NCI-H2029 treated with DMSO at 0.1 percent for 48 hours (cell line): ENCODE measurements at places on chromosomes 1 and 21.
A peak's percentile ranks its signal among the peaks of the same experiment; 100 is the strongest.

DNA sequence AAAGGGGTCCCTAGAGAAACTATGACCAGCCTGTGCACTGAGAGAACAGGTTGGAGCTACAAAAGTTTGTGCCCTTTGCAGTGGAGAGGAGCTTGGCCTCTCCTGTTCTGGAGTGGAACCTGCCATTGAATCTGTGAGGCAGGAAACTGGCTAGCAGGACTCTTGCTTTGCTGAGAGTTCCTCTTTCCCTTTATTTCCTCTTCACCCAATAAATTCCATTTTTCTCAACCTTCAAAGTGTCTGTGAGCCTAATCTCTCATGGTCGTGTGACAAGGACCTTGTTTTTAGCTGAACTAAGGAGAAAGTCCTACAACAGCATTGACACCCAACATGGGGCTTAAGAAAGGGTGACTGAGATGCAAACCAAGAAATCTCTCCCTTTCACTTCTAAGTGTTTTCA lies 42.7 kb upstream of the FASLG start:
- DNase-seq = no peak

DNA sequence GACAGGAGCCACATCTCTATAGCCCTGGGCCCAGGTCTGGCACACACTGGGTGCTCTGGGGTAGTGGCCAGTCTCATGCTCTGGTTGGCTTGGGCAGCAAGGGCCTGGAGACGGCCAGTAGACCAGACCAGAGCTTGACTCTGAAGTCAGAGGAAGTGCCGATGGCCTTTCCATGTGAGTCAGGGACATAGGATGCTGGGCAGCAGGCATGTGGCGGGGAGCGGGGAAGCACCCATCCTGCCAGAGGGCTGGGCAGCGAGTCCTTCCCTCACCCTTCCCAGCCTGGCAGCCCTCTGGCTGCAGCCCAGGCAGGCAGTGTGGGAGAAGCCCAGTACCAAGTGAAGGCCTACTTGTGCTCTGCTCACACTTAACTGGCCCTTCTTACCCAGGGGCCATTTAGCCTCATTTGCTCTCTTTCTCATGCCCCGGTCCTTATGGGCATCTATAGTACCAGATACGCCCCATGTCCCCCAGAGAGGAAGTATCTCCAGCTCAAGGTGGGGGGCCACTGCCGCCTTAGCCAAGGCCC lies 3.3 kb downstream of the GPR153 start:
- DNase-seq = no peak

DNA sequence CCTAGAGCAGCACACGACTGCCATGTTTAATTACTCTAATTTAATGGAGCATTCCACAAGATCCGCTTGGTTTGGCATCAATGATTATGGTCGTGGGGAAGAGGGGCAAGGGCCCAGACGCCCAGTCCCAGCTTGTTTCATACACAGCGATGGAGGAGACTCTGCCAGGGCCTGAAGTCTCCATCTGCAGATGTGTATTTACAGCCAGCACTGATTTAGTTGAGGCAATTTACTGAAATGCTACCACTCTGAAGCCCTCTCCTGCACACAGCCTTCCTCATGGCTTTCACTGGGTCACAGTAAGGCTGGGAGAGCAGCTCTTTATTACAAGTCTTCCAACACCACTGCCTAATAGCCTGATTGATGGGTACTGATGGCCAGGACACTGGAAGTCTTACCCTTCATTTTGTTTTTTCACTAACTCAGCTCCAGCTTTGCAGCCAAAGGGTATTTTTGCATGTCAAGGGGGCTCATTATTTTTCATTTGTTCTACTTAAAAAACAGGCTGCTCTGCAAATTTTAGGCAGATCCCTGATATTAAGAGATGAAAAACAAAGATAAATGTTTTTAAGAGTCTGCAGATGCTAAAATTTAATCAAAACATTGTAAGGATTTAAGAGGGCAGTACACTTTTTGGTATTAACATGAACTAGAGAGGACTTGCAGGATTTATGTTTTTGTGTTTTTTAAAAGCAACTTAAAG lies 236.3 kb downstream of the SIPA1L2 start:
- DNase-seq = no peak

- no peak for DNase-seq
Observed at GRCh38 chr1:161726473-161727255, 5.3 kb downstream of the FCRLB start.

DNA sequence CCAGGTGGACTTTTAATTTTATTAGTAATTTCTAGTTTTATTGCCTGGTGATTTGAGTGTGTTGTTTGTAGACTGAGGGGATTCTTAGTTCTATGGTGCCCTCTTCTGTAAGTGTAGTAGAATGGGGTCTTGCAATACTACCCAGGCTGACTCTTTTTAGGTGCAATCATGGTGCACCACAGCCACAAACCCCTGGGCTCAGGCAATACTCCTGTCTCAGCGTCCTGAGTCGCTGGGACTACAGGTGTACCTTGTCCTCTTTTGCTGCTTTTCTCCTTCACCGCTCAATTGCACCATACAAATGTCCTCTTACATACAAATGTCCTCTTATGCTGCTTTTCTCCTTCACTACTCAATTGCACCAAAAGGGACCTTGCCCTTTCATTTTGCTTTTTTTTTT lies 43.1 kb downstream of the SCP2 start:
- DNase-seq = no peak

DNA sequence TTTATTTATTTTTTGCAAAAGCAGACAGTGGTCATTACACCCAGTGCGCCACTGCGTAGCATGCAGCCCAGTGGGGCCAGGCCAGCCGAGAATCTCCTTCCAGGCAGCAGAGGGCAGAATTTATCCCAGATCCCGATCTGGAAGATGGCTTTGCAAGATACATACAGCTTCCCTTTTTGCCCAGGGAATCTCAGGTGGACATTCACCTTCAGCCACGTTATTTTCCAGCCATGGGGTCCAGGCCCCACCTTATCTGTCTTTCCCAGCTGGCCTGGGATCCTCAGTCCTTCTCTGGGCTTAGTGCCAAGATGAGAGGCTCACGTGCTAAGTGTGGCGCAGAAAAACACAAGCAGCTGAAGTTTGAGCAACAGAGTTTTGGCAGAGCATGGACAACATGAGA lies 123.6 kb downstream of the AJAP1 start:
- DNase-seq = peak; percentile 2

DNA sequence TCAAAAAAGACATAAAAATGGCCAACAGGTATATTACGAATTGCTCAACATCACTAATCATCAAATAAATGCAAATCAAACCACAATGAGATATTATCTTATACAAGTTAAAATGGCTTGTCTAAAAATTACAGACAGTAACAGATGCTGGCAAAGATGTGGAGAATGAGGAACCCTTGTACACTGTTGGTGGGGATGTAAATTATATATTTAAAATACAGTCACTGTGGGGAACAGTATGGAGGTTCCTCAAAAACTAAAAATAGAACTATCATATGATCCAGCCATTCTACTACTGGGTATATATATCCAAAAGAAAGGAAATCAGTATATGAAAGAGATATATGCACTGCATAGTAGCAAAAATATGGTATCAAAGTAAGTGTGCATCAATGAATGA lies 1037.2 kb upstream of the B3GALT2 start:
- no peak for DNase-seq

- no peak for DNase-seq
Observed at GRCh38 chr1:34656299-34656698, 98.5 kb upstream of the GJB5 start.

DNA sequence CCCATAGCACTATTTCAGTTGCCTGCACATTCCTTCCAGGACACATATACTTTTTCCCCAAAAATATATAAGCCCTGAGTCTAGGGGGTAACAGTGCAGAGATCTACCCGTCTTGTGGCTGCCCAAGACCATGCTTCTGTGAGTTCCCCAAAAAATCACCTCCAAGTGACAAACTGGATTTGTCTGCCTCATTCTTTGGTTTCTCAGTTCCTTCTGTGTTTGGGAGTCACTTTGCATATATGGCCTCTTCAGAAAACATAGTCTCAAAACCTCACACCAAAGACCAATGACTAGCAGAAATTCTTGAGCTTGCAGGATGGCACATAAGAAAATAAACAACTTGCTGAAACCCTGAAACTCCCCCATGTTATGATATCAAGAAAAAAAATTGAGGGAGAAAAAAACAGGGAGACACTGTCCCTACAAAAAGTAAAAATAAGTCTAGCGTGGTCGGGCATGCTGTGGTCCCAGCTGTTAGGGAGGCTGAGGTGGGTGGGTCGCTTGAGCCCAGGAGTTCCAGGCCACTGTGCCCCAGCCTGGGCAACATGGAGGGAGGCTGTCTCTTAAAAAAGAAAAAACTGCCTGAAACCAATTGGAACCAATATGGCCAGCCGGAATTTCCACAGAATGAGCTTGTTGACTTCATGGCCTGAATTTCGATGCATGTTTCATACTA lies 8.0 kb downstream of the JMJD4 start:
- no peak for DNase-seq

DNA sequence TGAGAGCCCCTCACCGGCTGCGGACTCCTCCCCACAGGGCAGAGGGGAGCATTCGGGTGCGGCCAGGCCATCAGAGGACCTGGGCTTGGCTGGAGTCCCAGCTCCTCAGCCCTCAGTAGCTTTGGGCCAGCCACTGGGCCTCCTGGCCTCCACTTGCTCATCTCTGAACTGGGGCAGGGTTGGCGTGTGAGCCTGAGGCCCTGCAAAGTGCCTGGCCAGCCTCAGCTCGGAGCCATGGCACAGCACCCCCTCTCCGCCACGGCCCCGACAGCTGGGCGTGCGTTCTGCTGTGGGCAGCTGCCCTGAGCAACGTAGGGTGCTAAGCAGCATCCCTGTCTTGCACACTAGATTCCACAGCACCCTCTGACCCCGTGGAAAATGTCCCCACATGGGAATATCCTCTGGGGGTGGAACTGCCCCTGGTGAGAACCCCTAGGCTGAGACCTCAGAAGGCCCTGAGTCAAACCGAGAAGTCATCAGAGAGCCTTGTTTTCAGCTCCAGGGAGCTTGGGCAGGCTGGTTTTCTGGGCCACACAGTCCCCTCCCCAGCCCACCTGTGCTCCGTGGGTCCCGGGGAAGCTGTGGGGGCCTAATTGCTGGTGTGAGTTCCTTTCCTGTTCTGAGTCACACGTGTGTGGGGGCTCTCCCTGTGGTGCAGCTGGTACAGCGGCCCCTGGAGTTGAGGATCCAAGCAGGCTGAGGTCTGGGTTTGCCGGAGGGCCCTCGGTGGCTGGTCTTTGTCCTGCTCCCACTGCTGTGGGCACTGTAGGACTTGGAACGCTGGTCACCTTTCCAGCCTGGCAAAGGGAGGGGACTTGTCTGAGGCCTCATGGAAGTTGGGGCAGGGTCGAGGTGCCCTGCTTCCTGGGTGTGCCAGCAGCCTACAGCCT lies 24.5 kb downstream of the TP73 start:
- no peak for DNase-seq

DNA sequence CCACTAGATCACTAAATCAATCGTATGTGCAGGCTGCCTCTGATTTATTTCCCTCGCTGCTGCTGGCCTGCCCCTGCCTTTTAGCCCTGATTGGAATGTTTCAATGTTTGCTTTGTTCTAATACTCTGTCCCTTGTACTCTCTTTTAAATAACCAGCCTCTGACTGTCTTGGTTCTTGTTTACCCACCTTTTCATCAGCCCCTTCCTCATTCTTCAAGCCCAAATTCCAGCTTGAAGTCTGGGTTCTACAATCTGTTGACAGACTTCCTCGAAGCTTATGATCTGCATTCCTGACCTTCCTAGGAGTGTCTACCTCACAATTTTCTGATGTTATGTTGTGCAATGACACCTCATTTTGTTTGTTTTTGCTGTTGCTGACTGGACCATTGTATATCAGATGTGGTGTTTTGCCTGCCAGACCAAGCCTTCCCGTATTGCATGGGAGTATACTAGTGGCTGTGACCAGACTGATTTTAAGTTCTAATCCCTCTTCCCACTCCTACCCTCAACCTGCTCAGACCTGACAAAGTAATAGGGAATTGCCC lies 46.6 kb upstream of the APOBEC4 start:
- DNase-seq = no peak

DNA sequence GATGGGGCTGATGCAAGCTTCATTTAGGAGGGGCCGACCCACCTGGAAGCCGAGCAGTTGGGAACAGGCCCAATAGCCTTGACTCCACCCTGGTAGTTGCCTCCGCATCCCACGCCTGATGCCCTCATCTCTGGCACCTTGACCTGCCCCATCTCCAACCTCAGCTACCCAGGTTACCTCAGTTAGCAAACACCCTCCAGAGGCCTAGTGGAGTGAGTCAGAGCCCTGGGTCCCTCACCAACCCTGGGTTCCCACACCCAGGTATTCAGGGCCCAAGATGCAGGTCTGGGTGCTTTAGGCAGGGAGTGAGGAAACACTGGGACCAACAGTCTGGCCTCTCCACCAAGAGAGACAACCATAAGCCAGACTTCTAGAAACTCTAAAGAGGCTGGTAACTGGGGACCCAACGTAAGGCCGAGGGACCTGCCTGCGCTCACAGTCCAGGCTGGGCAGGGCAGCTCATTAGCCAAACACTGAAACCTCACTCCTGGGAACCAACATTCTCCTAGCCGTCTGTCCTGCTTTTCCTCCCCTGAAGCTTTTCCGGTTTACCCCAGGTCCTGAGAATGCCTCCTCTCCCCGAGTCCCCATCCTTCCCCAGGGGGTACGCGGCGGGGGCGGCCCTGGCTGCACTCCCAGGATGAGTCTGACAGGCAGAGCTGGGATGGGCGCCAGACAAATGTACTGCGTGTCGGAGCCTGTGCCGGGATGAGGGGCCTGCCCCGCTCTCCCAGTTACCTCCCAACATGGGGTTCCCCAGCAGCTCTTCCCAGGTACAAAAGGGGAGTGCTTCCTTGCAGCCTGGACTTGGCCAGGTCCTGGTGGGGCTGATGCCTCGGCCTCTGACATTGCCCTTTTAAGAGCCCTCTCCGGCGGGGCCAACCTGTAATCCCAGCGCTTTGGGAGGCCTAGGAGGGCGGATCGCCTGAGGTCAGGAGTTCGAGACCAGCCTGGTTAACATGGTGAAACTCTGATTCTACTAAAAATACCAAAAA lies 8.9 kb upstream of the CELSR2 start:
- no peak for DNase-seq

DNA sequence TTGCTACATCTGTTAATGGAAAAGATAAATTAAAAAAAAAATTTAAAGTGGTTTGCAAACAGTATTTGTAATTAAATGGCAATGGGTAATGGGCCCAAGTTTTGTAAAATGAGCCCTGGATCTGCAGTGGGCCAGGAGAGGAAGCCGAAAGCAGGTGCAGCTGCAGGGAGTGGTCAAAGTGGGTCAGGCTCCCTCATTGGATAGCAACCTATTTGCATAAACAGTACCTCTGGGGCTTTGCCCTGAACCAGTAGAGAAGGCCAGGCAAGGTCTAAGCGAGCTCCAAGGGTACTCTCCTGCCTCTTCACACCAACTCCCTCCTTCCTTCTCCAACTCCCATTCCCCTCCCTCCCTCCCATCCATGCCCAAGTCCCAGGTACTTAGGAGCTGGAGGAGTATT lies 138.9 kb downstream of the HMGB4 start:
- peak; percentile 32 for DNase-seq

DNA sequence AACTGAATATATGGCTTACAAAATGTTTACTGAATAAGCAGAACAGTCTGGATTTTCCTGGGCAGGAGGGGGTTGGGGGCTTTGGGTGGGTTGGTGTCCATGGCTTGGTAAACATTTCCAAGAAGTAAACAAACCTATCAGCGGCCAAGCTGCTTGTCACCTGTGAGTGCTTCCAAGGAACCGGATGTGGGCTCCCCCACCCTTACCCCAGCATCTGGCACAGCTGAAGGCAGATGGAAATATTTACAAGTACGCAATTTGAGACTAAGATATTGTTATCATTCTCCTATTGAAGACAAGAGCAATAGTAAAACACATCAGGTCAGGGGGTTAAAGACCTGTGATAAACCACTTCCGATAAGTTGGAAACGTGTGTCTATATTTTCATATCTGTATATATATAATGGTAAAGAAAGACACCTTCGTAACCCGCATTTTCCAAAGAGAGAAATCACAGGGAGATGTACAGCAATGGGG lies at the start of gene CLCA1:
Gene CLCA1, plus strand, starts transcription at position 427 of the 477 bp plus-strand sequence. Its CDS starts 45 bp downstream, at position 472.
- peak; percentile 10 for DNase-seq
